Memory B cell (primary cell): ENCODE measurements at places on chromosomes 12 and 14.

DNA sequence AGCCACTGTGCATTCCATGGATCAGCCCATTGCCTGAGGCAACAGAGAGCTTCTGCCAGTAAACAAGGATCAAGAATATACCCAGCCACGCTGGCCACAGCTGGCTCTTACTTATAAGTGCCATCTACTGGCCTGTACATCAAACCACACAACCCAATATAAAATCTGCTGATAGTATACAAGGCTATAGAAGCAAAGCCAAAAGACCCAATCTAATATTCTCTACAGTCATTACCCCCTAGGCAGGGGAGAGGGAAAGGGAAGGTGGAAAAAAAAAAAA is 4.4 kb upstream of the FAM186B start:
- H3K27ac ChIP-seq, result no peak overlapping the region
- H3K36me3 ChIP-seq, result peaks cover 2% of the 10 kb centered on the region
- no peak overlapping the region for H3K4me3 ChIP-seq
- no peaks in the 10 kb centered on the region for H3K4me1 ChIP-seq

- no peak overlapping the region for H3K4me3 ChIP-seq
- no peaks in the 10 kb centered on the region for H3K36me3 ChIP-seq
- DNase-seq, result no peak
Measured at GRCh38 chr14:96001866-96002497, 37.2 kb upstream of the C14orf132 start.

DNA sequence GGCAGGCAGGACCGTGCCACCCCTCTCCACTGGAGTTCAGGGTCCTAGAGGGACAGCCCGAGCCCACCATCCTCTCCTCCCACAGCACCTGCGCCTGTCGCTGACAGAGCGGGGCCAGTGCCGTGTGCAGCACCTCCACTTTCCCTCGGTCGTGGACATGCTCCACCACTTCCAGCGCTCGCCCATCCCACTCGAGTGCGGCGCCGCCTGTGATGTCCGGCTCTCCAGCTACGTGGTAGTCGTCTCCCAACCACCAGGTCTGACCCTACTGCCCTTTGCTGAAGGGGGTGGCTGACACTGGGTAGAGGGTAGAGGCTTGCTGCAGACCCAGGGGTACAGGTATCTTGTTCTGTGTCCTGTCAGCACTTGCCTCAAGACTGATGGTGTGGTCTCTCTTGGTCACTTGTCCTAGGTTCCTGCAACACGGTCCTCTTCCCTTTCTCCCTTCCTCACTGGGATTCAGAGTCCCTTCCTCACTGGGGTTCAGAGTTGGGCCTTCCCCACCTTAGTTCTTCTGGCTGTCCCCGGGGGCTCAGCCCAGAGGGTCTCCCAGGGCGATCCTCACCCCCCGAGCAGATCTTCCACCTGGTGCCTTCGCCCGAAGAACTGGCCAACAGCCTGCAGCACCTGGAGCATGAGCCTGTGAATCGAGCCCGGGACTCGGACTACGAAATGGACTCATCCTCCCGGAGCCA is 42.0 kb downstream of the SH2B3 start:
- H3K36me3 ChIP-seq, result peaks cover 18% of the 10 kb centered on the region
- no peak for DNase-seq
- peak overlapping the region; percentile 90 for H3K27ac ChIP-seq
- H3K4me3 ChIP-seq, result no peak overlapping the region
- peaks cover 49% of the 10 kb centered on the region for H3K4me1 ChIP-seq

GRCh38 chr12:76276499-76277151 is 71.6 kb downstream of the BBS10 start:
- H3K27me3 ChIP-seq, result peaks cover 3% of the 10 kb centered on the region
- no peak overlapping the region for H3K4me3 ChIP-seq
- no peaks in the 10 kb centered on the region for H3K36me3 ChIP-seq
- no peaks in the 10 kb centered on the region for H3K4me1 ChIP-seq

- no peak for DNase-seq
- H3K27ac ChIP-seq, result no peak overlapping the region
- no peaks in the 10 kb centered on the region for H3K4me1 ChIP-seq
- no peaks in the 10 kb centered on the region for H3K36me3 ChIP-seq
- peaks cover 8% of the 10 kb centered on the region for H3K27me3 ChIP-seq
Measured at GRCh38 chr12:164207-164606, 49.8 kb downstream of the SLC6A12 start.

DNA sequence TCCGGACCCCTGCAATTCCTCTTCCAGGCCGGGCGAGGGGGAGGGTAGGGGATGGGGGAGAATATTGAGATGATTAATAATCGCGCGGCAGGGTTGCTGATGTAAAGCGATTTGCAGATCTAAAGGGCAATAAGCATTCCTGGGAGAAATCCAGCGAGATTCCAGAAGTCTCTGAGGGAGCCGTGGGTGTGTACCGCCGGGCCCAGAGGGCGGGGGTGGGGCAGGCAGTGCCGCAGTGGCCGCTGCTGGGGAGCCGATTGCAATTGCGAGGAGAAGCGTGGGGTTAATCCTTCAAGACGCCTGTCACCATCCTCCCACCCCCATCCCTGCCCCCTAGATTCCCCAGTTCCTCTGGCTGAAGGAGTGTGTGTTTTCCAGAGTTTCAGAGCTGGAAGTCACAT is 16.4 kb downstream of the FOS start:
- H3K27me3 ChIP-seq, result no peaks in the 10 kb centered on the region
- no peak for DNase-seq
- H3K4me3 ChIP-seq, result peak overlapping the region; percentile 90
- peaks cover 8% of the 10 kb centered on the region for H3K4me1 ChIP-seq

GRCh38 chr14:55864890-55865655 is 253.1 kb upstream of the PELI2 start:
- H3K27ac ChIP-seq, result no peak overlapping the region
- H3K4me1 ChIP-seq, result no peaks in the 10 kb centered on the region
- no peak for DNase-seq
- no peaks in the 10 kb centered on the region for H3K36me3 ChIP-seq

- H3K4me1 ChIP-seq, result peaks cover 19% of the 10 kb centered on the region
- no peak overlapping the region for H3K4me3 ChIP-seq
- H3K36me3 ChIP-seq, result peaks cover 9% of the 10 kb centered on the region
Measured at GRCh38 chr14:101972126-101972866, 7.9 kb downstream of the DYNC1H1 start.

DNA sequence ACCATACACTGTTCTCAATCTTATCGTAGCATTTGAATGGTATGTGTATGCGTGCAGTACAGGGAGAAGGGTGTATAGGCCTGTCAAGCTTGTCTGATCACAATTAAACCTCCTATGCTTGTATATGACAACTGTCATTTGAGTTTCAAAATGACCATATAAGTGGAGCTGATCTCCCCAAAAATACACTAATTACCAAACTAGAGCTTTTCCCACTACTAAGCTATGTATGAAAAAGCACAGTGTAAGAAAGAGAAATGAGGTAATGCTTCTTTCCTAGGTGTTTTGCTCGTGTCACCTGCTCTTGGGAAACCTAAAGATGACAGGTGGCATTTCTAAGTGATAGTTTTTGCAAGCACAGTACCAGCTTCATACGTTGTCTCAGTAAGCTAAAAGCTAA is 1.1 kb upstream of the STK38L start:
- no peak for DNase-seq
- no peaks in the 10 kb centered on the region for H3K36me3 ChIP-seq
- no peak overlapping the region for H3K4me3 ChIP-seq
- peaks cover 37% of the 10 kb centered on the region for H3K4me1 ChIP-seq

DNA sequence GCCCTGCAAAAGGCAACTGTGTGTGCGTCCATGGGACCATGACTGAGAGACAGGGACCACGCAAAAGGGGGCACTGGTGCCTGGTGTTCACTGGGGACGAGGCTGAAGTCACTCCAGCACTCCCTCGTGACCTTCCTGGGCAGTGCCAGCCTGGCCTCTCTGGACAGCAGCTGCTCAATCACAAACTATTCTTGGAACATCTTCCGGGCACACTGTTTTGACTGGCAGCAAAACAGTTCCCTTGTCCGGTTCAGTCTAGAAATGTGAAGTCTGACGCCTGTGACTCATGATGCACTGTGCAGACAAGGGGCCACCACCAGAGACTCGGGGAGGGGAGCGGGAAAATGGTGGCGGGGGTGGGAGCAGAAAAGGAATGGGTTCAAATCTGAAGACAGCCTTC is 20.8 kb downstream of the SNRNP35 start:
- H3K27ac ChIP-seq, result no peak overlapping the region
- no peaks in the 10 kb centered on the region for H3K27me3 ChIP-seq

GRCh38 chr14:49692193-49692757 is 645 bp upstream of the KLHDC1 start:
- peak overlapping the region; percentile 79 for H3K27ac ChIP-seq
- H3K36me3 ChIP-seq, result no peaks in the 10 kb centered on the region
- peak overlapping the region; percentile 89 for H3K4me3 ChIP-seq
- no peak for DNase-seq
- no peaks in the 10 kb centered on the region for H3K27me3 ChIP-seq
- peaks cover 11% of the 10 kb centered on the region for H3K4me1 ChIP-seq

GRCh38 chr14:66076176-66076575 is 410.0 kb upstream of the CCDC196 start:
- no peaks in the 10 kb centered on the region for H3K36me3 ChIP-seq
- peaks cover 17% of the 10 kb centered on the region for H3K27me3 ChIP-seq
- no peak for DNase-seq
- no peaks in the 10 kb centered on the region for H3K4me1 ChIP-seq
- no peak overlapping the region for H3K4me3 ChIP-seq
- H3K27ac ChIP-seq, result no peak overlapping the region

- H3K4me1 ChIP-seq, result no peaks in the 10 kb centered on the region
- DNase-seq, result no peak
- H3K27me3 ChIP-seq, result no peaks in the 10 kb centered on the region
Measured at GRCh38 chr12:74499192-74499591, 38.4 kb upstream of the ATXN7L3B start.

DNA sequence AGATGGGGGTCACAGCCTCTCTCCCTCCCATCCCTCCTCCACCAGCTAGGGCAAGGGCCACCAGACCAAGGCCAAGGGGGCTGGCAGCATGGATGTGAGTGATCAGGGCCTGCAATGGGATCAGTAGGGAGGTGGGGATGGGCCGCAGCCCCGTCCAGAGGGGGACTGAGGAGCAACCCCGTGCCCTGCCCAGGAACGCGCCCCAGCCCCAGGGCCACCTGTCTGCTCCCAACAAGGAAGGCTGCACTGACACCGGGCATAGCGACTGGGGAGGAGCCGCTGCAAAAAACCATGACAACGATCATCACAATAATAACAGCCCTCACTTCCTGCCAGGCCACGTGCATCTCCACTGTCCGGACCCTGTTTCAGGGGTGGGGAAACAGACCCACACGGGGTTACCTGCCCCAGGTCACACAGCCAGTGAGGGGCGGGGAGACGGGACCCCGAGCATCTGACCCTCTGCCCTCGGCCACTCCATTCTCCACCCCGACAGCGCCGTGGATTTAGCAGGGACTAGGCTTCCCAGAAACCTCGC is 24.3 kb downstream of the NCOR2 start:
- no peaks in the 10 kb centered on the region for H3K27me3 ChIP-seq
- peaks cover 39% of the 10 kb centered on the region for H3K4me1 ChIP-seq
- DNase-seq, result peak; percentile 52
- H3K36me3 ChIP-seq, result peaks cover 2% of the 10 kb centered on the region
- peak overlapping the region; percentile 92 for H3K27ac ChIP-seq

- no peak overlapping the region for H3K4me3 ChIP-seq
- DNase-seq, result no peak
- no peaks in the 10 kb centered on the region for H3K36me3 ChIP-seq
- H3K27me3 ChIP-seq, result peaks cover 19% of the 10 kb centered on the region
- H3K4me1 ChIP-seq, result peaks cover 14% of the 10 kb centered on the region
- no peak overlapping the region for H3K27ac ChIP-seq
Measured at GRCh38 chr14:74522740-74523139, 29.2 kb downstream of the ISCA2 start.

GRCh38 chr14:100547633-100548294 is 39.5 kb downstream of the BEGAIN start:
- H3K27me3 ChIP-seq, result peaks cover 4% of the 10 kb centered on the region
- peak overlapping the region; percentile 89 for H3K4me3 ChIP-seq
- peaks cover 23% of the 10 kb centered on the region for H3K4me1 ChIP-seq
- H3K27ac ChIP-seq, result peak overlapping the region; percentile 38
- no peaks in the 10 kb centered on the region for H3K36me3 ChIP-seq

DNA sequence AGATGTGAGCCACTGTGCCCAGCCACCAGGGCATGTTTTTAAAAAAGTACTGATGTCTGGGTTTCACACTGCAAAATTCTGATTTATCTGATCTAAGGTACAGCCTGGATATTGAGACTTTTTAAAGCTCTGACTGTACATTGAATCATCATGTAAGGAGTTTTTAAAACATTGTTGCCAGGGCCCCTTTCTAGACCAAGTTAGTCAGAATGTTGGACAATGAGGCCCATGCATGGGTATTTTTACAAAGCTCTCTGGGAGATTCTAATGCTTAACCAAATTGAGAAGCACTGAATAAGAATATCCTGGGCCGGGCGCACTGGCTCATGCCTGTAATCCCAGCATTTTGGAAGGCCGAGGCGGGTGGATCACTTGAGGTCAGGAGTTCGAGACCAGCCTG is 16.7 kb downstream of the TMEM19 start:
- H3K4me3 ChIP-seq, result no peak overlapping the region
- peaks cover 34% of the 10 kb centered on the region for H3K36me3 ChIP-seq
- no peak overlapping the region for H3K27ac ChIP-seq
- peaks cover 12% of the 10 kb centered on the region for H3K4me1 ChIP-seq

- peak overlapping the region; percentile 77 for H3K4me3 ChIP-seq
- no peaks in the 10 kb centered on the region for H3K36me3 ChIP-seq
- peak overlapping the region; percentile 92 for H3K27ac ChIP-seq
Measured at GRCh38 chr12:131923260-131923659, 5.8 kb upstream of the PUS1 start.

DNA sequence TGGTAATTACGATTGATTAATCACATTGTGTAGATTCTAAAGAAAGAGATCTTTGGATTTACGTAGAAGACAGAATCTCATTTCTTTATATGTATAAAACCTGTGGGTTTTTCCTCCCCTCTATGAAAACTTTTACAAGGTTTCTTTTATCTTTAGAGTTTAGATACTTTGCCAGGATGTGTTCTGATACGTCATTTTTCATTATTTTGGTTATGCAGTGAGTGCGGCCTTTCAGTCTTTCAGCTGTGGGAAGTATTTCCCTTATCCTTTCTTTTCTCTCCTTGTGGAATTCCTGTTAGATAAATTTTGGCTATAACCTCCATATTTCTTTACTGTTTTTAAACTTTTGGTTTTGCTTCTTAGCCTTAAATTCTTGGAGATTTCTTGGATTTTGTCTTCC is 92.7 kb downstream of the TTLL5 start:
- no peak for DNase-seq
- no peak overlapping the region for H3K4me3 ChIP-seq
- no peak overlapping the region for H3K27ac ChIP-seq
- peaks cover 15% of the 10 kb centered on the region for H3K36me3 ChIP-seq
- H3K4me1 ChIP-seq, result peaks cover 4% of the 10 kb centered on the region
- H3K27me3 ChIP-seq, result no peaks in the 10 kb centered on the region

DNA sequence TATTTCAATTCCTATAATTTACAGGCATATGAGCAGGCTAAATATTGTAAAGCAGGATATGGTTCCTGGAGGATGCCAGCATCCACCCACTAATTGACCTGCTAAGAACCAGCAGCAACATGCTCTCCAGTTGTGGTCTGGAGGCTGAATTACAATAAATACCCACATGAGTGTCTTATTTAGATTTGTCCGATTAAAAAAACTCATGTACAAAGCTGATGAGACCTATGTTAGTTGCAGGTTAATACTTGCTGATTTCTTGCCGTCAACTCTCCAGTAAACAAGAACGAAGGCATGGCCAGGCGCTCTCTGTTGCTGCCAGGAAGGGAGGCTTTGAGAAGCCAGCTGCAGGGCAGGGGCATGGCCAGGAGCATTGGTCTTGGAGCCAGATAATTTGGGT is 169.3 kb upstream of the PRICKLE1 start:
- no peaks in the 10 kb centered on the region for H3K4me1 ChIP-seq
- no peak for DNase-seq
- H3K4me3 ChIP-seq, result no peak overlapping the region
- H3K27me3 ChIP-seq, result peaks cover 2% of the 10 kb centered on the region

- DNase-seq, result no peak
- H3K27ac ChIP-seq, result no peak overlapping the region
- no peaks in the 10 kb centered on the region for H3K4me1 ChIP-seq
- H3K27me3 ChIP-seq, result peaks cover 7% of the 10 kb centered on the region
- no peaks in the 10 kb centered on the region for H3K36me3 ChIP-seq
Measured at GRCh38 chr14:100666403-100666802, 60.3 kb upstream of the DLK1 start.
